ENCODE measurements at places on chromosomes 12 and 14.

- DNase-seq = no peak
These were observed 47.9 kb upstream of the GARIN2 start for GRCh38 chr14:67141146-67141900.

GRCh38 chr12:95205685-95206084 is 11.6 kb downstream of the FGD6 start:
- peak; percentile 61 for DNase-seq

DNA sequence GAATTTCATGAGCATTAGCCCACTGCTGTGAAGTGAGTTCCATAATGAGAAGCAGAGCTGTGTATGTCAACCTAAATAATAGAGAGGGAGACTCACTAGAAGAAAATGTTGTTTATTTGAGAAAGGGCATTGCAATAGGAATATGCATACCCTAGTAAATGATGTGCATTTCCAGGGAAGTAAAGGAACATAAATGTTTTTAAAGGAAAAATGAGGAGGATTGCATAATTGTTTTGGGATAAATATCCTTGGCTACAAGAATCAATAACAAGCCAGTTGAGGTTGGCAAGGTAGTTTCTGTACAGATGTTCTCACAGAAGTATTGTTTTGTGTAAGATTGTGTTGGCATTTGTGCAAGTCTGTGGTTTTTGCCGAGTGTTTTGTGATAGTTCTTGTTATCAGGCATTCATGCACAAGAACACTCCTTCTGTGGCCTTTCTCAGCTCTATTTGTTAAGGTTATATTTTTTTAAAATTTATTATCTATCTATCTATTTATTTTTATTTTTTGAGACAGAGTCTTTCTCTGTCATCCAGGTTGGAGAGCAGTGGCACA is 47.1 kb downstream of the EMP1 start:
- peak; percentile 45 for DNase-seq

DNA sequence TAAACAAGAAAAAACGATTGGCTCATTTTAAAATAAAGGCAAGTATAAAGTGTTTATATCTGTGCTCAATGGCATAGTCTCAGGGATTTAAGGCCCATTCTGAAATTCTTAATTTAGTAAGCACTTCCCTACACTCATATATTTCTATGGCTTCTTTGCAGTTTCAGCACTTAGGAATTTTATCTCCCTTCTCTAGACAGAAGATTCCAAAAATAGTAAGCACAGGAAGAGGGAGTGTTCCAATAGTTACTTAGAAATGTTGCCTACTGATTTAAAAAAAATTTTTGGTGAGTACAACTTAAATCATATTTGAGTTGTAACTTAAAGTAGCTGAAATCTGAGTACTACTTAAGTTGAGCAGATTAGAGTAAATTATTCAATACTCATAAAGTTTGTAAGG is 19.8 kb downstream of the INSM2 start:
- no peak for DNase-seq

DNA sequence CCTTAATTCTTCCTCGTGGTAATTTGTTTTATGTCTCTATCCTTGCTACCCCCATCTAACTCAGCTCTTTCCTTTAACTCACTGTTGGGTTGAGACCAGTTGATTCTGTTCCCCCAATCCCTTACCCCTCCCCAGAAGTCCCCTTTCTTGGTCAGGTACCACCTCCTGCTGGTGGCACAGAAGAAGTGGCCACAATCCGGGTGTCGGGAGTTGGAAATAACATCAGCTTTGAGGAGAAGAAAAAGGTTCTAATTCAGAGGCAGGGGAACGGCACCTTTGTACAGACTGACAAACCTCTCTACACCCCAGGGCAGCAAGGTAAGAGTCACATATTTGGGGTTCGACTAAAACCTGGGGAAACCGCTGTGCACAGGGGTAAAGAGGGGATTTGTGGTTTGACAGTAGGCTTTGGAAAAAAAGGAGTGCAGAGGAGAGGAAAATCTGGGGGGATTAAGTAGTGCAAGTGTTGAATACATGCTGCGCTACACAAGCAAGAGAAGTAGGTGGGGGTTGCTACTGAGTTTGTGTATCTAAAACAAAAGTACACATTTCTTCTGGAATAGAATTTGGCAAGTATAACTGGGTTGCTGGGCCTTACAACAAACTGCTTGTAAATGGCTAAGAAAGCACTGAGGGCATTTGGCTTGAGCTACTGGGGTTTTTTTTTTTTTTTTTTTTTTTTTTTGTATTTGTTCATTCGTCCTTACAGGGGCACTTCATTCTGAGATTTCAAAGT is 1.3 kb downstream of the A2ML1 start:
- no peak for DNase-seq

- no peak for DNase-seq
These were observed 71.1 kb upstream of the PLEKHA5 start for GRCh38 chr12:19058235-19059021.

- DNase-seq = no peak
These were observed 2.8 kb downstream of the ZFP36L1 start for GRCh38 chr14:68789821-68790643.

- no peak for DNase-seq
These were observed 10.0 kb downstream of the DDX51 start for GRCh38 chr12:132133952-132134652.

DNA sequence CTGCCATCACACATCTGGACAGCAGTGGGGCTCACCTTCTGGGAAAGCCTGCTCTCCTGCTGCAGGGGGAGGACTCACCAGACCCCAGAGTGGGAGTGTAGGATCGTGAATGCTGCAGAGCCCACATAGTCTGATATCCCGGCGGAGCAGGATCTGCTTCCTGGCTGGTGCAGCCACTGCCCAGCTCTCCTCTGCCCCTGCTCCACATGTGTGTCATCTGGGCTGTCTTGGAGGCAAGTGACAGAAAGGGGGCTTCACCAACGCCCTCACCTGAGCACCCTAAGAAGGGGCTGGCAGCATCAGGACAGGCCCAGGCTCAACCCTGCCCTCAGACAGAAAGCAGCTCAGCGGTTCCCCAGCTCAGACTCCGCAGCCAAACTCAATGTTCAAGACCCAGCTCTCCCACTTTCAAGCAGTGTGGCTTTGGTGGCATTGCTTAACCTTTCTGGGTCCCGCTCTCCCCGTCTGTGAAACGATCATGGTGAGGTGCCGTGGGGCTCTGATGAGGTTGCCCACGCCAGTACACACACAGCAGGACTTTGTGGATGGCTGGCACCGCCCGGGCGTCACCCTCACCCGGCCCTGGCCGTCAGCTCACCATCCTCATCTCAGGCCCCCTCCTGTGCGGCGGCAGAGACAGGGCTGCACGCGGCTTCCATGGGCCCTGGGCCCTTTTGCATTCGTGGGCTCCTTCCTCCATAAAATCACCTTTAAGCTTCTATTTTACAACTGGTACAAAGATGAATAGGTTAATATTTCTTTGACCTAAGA is 91.0 kb upstream of the SFSWAP start:
- no peak for DNase-seq

DNA sequence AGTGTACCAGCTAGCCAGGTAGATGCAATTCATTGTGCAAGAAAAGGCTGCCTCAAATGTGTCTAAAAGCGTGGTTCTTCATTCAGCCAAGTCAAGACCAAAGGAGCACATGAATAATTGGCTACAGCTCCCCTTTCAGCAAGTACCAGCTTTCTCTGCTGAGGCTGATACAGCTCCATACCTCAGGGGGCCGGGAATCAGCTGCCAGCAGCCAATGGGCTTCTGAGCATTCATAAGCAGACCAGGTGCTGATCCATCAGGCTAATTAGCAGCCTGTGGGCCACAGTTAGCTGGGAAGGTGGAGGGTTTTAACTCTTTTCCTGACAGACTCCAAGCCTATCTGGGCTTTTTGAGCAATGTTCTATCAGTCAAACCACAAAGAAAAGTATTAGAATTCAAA is 264.7 kb downstream of the APAF1 start:
- DNase-seq = no peak

GRCh38 chr12:39764944-39765560 is 145.4 kb upstream of the ABCD2 start:
- peak; percentile 7 for DNase-seq

DNA sequence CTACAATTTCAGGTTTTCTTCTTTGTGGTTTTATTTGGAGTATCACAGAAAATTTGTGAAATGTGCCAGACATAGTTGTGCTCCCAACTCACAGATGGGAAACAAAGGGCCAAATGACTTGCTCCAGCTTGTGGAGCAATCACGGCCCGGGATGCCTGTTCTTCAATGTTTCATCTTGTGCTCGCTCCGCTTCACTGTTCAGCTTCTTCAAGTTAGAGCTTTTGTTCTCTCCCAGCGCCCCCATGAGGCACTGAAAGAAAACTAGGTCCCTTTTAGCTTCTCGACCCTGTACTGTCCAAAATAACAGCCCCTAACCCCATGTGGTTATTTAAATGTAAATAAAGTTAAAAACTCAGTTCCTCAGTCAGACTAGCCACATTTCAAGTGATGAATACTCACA is 187.9 kb upstream of the STXBP6 start:
- no peak for DNase-seq

GRCh38 chr14:70181276-70181675 is 7.5 kb downstream of the SLC8A3 start:
- DNase-seq = no peak

- no peak for DNase-seq
These were observed 49.0 kb upstream of the STON2 start for GRCh38 chr14:81449114-81449513.

- no peak for DNase-seq
These were observed 62.4 kb upstream of the PSMC1 start for GRCh38 chr14:90193925-90194324.

- DNase-seq = no peak
These were observed 92.9 kb upstream of the MAX start for GRCh38 chr14:65195042-65195719.

- DNase-seq = no peak
These were observed 3.0 kb upstream of the OR6S1 start for GRCh38 chr14:20644520-20644919.

DNA sequence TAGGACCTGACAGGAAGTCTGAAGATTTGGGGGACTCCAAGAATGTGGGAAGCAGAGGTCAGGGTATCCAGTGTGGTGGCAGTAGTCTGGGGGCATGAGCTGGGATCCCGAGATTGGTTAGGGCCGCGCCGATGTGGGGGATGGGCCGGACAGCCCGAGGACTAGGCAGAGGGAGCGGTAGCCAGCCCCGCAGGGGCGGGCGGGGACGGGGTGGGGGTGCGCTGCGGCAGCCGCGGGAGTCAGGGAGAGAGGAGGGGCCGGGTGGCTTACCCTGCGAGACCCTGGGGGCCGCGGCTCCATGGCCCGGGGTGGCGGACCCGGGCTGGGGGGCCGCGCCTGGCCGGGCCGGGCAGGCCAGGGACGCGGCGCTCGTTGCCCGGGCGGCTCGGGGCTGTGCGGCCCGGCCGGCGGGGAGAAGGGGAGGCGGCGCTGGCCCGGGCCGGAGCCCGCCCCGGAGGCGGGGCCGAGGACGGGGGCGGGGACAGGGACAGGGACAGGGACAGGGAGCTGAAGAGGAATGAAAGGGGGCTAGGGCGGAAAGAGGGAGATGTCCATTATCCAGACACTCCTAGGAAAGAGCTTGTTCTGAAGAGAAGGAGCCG is 5.6 kb downstream of the ZNF385A start:
- DNase-seq = no peak

DNA sequence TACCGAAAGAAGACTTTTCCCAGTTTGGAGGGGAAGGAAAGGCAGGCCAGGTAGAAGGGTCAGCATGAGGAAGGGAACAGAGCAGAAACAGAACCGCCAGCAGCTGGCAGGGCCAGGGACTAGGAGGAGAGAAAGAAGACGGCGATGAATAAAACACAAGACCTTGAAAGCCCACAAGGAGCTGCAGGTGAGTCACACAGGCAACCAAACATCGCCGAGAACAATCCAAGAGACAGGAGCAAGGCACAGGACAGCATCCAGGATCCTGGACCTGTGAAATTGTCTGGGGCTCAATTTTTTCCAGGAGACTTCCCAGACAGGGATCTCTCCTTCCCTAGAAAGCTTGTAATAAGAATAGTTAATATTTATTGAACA is 47.3 kb downstream of the NUAK1 start:
- no peak for DNase-seq

- no peak for DNase-seq
These were observed 18.9 kb upstream of the NUDT4 start for GRCh38 chr12:93358821-93359220.

DNA sequence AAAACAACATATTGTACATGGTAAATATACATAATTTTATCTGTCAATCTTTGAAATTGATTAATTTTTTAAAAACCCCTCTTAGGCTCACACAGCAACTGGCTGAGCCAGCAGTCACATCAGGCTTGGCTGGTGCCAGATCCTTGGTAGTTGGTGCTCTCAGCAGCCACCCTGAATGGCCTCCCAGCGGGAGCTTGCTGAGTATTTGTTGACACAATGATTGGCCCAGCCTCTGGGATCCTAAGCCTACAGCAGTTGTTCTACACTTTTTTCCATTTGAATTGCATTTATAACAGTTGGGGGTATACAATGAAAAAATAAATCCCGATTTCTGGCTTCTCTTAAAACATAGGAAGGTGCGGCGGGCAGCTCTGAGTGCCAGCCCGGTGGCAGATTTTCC is 11.1 kb downstream of the PRKAB1 start:
- DNase-seq = no peak

- DNase-seq = no peak
These were observed 86.1 kb downstream of the ALG10 start for GRCh38 chr12:34108405-34108803.

DNA sequence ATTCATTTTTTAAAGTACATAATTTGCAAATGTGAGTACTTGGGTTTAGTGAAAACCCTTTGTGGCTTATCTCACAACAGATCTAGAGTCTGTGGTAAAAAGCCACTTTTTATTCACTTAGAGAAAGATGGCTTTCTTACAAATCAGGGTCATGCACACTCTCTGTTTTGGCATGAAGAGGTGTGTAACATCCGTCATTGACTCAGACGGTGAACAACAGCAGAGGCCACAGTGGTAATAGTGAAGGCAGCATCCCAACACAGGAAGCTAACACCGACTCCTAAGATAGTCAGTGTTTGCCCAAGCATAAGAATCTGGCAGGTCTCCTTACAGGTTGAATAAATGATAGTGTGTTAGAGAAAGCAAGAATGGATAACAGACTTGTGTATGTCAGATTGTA is 593.0 kb downstream of the SOX5 start:
- DNase-seq = no peak

DNA sequence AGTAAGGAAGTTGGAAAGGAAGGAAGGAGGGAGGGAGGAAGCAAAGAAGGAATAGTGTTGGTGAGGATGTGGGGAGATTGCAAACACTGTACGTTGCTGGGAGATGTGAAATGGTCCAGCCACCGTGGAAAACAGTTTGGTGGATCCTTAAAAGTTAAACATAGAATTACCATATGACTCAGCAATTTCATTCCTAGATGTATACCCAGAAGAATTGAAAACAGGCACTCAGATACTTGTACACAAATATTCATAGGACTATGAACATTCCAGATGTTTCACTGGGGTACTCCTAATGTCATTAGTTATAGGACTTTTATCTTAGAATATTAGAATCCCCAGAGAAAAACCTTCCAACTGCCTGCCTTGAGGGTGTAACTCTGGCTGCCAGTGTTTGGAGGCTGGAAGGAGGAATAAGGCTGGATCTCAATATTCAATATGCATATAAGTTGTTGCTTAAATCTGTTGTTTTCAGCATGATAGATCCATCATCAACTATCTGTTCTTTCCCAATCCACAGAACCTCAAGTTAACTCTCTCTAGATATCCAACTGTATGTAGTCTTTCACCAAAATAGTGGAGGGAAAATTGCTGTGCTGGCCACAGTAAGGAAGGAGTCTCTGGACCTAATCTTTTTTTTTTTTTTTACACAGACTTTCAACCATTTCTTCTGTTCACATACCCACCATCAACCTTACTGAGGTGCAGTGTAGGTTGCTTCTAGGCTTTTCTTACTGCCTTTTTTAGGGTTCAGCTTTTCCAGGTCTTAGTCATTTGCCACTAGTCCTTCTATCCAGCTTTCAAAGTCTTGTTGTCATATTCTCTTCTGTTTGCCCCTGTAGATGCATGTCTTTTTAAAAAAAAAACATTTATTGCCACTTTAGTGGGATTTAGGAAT is 94.5 kb downstream of the DNAI7 start:
- no peak for DNase-seq
